ENCODE measurements at places on chromosomes 13 and 19.
A peak's percentile ranks its signal among the peaks of the same experiment; 100 is the strongest.

GRCh38 chr19:18480006-18480691, 41.7 kb downstream of the ELL start:
- no peak for DNase-seq

- DNase-seq, result no peak
Measured at GRCh38 chr13:112263152-112263551, 113.0 kb upstream of the SPACA7 start.

GRCh38 chr19:11421371-11422098, 2.4 kb upstream of the RGL3 start:
- no peak for DNase-seq

- no peak for DNase-seq
Measured at GRCh38 chr19:18802354-18802753, 11.2 kb upstream of the COMP start.

- DNase-seq, result no peak
Measured at GRCh38 chr19:28691683-28692082, 521.3 kb downstream of the UQCRFS1 start.

DNA sequence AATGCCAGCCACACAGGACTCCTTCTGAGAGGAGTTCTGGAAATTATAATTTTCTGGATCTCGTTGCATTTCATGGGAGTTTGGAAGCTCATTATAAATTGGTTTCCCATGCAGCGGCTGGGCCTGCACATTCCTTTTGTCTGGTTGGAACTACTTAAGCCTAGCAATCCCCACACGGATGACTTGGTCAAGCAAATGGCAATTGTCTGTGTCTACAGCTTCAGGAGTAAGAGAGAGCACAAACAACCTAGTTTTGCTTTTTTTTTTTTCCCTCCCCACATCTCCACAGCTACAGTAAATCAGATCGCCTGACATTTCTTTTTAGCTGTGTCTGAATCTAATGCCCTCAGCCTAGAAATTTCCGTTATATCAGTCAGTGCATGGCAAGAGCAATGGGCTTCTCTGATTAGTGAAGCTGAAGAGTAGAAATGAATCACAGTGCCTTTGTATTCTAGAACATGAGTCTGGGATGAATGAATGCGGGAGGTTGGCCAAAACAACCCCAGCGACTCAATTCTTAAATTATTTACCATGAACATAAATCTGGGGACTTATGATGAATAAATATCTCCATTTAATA, 15.1 kb downstream of the PCDH8 start:
- DNase-seq, result peak; percentile 63

DNA sequence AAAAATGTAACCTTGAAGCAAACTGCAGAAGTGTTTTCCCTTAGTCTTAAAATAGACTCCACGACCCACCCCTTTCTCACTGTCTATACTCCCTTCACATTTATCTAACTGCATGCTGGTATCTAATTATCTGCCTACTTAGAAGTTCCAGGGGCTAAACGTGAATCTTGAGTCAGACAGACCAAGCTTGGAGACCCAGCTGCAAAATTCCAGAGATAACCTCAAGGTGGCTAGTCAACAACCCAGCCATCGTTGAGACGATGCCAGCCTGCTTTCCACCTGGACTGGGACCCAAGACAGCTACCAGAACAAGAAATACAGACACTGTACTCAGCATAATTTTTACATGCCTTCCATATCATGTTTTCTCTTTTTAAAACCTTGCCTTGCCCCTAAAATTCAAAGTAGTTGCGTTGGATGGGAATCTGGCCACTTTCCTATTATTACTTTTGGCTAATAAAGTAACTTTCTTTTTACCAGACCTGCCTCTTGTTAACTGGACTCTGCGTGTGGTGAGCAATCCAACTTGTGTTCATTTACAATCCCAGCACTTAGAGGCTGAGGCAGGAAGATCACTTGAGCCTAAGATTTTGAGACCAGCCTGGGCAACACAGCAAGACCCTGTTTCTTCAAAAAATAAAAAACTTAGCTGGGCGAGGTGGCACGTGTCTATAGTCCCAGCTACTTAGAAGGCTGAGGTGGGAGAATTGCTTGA, 82.3 kb downstream of the CDADC1 start:
- no peak for DNase-seq

DNA sequence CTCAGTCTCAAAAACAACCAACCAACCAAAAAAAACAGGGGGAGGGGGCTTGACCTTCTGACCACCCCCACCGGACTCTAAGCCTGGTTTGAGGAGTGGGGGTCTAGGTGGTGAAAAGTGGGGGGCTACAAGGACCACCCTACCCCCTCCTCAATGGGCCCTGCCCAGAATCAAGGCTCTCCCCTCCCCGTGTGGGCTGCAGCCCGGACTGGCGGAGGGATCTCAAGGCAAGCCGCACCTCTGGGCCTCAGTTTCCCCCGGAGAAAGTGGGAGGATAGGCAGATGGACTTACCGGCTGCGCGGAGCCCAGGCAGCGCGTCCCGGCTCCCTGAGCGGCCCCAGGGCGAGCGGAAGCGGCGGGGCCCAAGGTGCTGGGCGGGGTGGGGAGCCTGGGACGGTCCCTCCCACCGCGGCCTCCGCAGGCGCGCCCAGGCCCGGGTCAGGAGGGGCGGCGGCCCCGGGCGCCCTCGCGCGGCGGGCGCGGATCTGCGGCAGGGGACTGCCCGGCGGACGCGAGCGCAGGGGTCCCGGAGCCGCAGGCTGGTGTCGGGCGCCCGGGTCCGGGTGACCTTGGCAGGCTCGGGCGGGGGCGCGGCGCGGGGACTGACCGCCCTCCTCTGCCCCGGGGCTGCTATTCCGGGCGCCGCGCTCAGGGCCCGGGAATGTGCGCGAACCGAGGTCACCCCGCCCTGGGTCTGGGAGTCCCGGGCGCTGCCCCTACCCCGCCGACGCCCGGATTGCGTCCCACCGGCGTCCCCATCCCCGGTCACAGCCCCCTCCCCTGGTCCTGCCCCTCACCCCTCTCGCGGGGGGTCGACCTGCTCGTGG, at the start of gene ADAMTSL5:
Gene ADAMTSL5, minus strand, starts transcription at position 349 of the 828 bp plus-strand sequence. CDS start 2,076 bp downstream, outside the sequence.
- no peak for DNase-seq

- DNase-seq, result no peak
Measured at GRCh38 chr19:43469160-43469480, 3.7 kb upstream of the LYPD3 start.

- DNase-seq, result no peak
Measured at GRCh38 chr13:79909644-79910043, 428.7 kb downstream of the NDFIP2 start.

DNA sequence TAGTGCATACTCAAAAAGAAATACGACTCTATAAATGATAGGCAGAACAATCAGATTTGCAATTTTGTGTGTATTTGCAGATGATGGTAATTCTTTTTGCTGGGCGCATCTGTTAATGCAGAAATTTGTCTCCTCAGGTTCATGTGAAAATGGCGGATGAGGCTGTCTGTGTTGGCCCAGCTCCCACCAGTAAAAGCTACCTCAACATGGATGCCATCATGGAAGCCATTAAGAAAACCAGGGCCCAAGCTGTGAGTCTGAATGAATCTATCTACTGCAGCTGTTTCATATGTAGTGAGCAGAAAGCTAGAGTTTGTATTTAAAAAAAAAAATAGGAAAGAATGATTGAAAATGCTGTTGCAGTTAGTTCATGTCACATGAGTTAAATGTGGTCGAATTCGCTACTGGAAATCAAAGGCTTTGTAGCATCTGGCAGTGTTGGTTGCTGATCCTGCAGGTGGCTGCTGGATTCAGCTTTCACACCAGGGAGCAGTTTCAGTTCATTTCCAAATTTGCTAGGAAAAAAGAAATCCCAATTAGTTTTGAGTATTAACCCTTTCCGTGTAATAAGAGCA, 66.0 kb downstream of the PCCA start:
- DNase-seq, result no peak

GRCh38 chr13:22855926-22856325, 324.9 kb upstream of the SGCG start:
- no peak for DNase-seq

DNA sequence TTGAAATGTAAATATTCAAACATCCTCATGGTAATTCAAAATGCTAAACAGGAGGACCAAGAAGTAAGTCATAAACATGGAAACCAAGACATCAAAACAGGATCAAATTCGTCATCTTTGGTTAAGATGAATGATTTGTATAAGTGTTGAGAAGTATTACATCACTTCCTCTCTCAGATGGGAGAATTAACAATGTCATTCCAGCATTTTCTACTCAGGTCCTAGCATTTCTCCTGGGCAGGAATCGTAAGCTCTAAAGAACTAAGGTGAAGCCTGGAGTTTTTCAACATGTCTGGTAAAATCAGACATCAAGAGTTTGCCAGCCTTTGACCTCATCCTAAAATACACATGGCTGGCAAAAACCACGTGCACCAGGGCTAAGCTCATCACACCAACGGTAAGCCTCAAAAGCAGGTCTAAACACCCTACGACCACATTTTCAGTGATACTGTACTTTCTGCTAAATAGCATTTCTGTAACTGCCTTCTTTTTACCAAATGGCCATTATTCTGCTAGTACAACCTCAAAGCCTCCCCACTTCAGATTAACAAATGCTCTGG, 24.8 kb downstream of the RANBP3 start:
- DNase-seq, result no peak

DNA sequence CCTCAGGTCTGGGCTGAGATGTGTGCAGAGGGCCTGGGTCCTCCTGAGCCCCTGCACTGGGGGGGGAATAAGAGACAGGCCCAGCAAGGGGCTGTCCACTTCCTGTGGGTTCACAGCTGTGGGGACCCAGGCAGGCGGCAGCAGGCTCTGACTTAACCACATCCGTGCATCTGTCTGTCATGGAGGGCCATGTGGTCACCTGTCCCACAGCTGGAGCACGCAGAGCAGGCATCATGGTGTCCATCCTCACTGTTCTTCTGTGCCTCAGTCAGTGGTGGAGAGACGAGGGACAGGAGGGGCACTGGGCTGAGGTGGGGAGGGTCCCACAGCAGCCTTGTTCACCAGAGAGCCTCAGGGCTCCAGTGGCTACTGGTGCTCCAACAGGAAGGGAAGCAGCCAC, 16.3 kb upstream of the KIR3DL3 start:
- DNase-seq, result no peak

Data from neuronal stem cell (in vitro differentiated cells).